ENCODE measurements at places on chromosomes 7 and 10. TPM values are rescaled to one million over a fixed set of nuclear protein-coding genes. Genes with fewer than 3 reads are reported as not detected.

EN2 gene
- not detected for total RNA-seq

RBP4 gene
- total RNA-seq: 29.7 TPM

EPO gene
- total RNA-seq: 1.6 TPM

MYL7 gene
- total RNA-seq: not detected

Measured in pancreas (tissue), 10 donors.